Suprapubic skin (tissue), 4 donors: ENCODE measurements at places on chromosomes 13 and 19. TPM values are rescaled to one million over a fixed set of nuclear protein-coding genes. Genes with fewer than 3 reads are reported as not detected.

DNA sequence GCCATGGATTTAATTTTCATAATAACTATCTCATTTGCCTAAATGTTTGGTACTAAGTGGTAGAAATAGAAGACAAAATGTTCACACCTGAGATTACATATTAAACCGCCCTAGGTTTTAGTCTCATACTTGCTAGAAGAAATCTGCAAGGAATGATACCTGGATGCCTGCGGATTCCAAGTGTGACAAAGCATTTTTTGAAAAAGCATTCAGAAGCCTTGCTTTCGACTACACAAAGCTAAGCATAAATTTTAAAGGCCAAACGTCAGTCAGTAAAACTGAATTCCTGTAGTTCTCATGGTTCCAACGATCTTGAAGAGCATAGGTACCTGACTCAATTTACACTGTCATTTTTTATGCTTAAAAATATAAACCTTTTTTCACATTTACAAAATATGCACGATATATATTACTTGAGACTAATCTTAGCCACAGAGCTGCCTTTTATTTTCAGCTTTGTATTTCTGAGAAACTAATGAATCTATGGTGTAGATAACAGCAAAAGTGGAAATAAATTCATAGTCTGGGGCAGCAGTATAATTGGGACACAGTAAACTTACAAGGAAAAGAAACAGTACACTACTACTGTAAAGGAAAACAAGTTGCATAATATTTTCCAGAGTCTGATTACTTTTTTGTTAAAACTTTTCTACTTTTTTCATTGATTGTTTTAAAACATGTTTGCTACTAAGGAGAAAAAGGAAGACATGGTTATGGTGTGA is 1.2 kb upstream of the LRRC63 start:
- no peak for DNase-seq
- H3K27ac ChIP-seq: no peak overlapping the region
- H3K36me3 ChIP-seq: no peaks in the 10 kb centered on the region
- H3K4me3 ChIP-seq: peak overlapping the region; percentile 57

GRCh38 chr19:36972571-36972970 is 56.4 kb downstream of the ZNF568 start:
- no peaks in the 10 kb centered on the region for H3K27me3 ChIP-seq
- H3K4me3 ChIP-seq: peak overlapping the region; percentile 68
- DNase-seq: no peak

DNA sequence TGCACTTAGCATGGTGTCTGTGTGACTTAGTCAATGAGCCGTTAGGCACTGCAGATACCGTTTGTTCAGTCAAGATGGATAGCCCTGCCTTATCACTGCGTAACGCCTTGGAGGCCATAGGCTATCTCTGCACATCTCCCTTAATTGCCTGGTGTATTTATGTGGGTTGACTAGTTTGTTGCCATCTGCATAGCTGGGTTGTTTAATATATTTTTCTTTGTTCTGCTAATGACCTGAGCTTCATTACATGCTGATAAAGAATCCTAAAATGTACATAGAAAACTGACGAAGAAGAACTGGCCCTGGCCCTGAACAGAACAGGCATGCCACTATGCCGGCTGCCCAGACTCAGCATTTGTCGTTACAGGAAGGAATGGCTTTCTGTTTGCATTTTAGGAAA is 297.8 kb downstream of the SHISA2 start:
- no peak for DNase-seq
- H3K4me1 ChIP-seq: peaks cover 10% of the 10 kb centered on the region
- H3K27ac ChIP-seq: no peak overlapping the region
- H3K27me3 ChIP-seq: no peaks in the 10 kb centered on the region
- H3K4me3 ChIP-seq: no peak overlapping the region

DNA sequence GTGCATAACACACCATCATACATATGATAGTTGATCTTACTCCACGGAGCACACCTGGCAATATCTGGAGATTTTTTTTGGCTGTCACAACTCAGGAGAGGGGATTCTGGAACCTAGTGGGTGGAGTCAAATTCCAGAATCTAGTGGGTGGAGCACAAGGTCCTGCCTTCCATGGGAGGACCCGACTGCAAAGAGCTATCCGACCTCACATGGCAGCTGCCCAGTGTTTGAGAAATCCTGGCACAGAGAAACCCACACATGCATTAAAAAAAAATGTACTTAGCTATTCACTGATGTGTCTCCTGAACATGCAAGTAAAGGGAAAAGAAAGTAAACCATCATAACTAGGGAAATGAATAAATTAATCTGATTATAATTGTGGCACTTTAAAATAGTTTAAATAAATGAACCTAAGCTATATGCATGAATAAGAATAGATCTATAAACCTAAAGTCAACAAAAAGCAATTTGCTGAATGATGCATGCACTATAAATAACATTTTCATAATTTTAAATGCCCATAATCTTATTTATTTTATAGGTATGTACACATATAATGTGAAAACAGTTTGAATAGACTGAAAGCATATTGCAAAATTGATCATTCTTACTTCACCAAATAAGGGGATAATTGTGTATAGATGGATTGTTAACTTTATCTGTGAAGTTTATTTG is 300.3 kb downstream of the MYO16 start:
- no peak overlapping the region for H3K27ac ChIP-seq
- H3K27me3 ChIP-seq: no peaks in the 10 kb centered on the region
- no peak overlapping the region for H3K4me3 ChIP-seq
- H3K36me3 ChIP-seq: no peaks in the 10 kb centered on the region
- no peak for DNase-seq

DNA sequence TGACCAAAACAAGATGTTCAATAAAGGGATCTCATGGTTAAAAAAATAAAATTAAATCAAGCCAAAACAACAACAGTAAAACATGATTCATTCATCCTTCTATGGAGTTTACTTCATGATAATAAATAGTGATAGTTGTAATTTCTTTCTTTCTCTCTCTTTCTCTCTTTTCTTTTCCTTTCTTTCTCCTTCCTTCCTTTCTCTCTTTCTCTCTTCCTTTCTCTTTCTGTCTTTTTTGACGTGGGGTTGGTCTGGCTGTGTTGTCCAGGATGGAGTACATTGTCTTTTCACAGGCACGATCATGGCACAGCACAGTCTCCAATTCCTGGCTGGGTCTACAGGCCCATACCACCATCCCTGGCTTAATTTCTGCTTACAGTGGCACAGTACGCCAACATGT is 29.1 kb upstream of the PCCA start:
- H3K4me1 ChIP-seq: no peaks in the 10 kb centered on the region
- DNase-seq: no peak
- no peak overlapping the region for H3K4me3 ChIP-seq

- no peaks in the 10 kb centered on the region for H3K36me3 ChIP-seq
- H3K4me1 ChIP-seq: no peaks in the 10 kb centered on the region
- H3K4me3 ChIP-seq: no peak overlapping the region
- H3K27ac ChIP-seq: no peak overlapping the region
- no peak for DNase-seq
Measured at GRCh38 chr19:366205-366783, 21.7 kb upstream of the MIER2 start.

DNA sequence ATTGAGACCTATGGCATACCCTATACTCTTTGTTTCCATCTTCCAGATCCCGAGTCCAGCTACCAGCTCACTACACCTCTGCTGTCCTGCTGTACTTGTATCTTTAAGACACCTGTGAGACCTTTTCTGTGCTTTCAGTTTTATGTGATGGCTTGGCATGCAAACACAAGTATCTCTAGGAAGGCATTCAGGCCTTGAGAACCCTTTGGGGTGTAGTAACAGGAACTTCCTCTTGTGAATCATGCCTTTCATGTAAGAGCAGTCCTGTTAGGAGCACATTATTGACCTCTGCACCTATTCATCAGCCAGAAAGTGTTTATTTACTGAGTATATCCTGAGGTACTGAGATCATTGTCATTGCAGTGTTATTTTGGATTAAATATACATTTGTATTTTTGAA is 87.0 kb upstream of the HTR2A start:
- H3K27ac ChIP-seq: no peak overlapping the region
- H3K27me3 ChIP-seq: no peaks in the 10 kb centered on the region
- no peaks in the 10 kb centered on the region for H3K36me3 ChIP-seq
- no peaks in the 10 kb centered on the region for H3K4me1 ChIP-seq
- H3K4me3 ChIP-seq: no peak overlapping the region
- no peak for DNase-seq

DNA sequence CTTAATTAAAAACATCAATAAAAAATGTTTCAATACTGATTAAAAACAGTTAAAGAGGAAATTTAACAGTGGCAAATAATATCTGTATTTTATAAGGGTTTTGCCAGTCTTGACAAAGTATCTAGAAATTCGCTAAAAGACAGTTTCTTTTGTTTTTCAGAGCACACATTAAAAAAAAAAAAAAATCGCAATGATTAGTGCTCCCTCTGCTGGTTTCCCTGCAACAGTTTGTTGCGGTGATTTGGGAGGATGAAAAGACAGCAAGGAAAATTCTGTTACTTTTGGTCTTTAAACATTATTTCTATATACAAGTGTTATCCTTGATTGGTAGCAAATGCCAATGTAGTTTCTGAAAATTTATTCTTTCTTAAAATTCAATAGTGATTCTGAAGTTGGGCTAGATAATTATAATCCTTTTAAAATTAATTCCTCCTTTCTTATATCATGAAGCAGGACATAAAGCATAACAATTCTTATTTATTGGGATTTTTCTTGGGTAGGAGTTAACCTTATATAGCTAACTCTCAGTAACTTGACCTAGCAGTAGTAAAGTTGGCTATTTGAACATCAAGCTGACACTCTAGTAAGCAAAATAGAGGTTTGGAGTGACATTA is 23.1 kb upstream of the SPRY2 start:
- no peaks in the 10 kb centered on the region for H3K4me1 ChIP-seq
- no peak overlapping the region for H3K27ac ChIP-seq
- no peak overlapping the region for H3K4me3 ChIP-seq
- no peak for DNase-seq

- peaks cover 7% of the 10 kb centered on the region for H3K36me3 ChIP-seq
- H3K4me3 ChIP-seq: peak overlapping the region; percentile 84
- DNase-seq: no peak
- no peaks in the 10 kb centered on the region for H3K27me3 ChIP-seq
- peaks cover 34% of the 10 kb centered on the region for H3K4me1 ChIP-seq
Measured at GRCh38 chr19:18118420-18119012, 20.9 kb downstream of the MAST3 start.

GRCh38 chr19:7456964-7457541 is 31.8 kb downstream of the PEX11G start:
- no peaks in the 10 kb centered on the region for H3K27me3 ChIP-seq
- peaks cover 77% of the 10 kb centered on the region for H3K36me3 ChIP-seq
- no peak overlapping the region for H3K27ac ChIP-seq
- DNase-seq: no peak
- H3K4me1 ChIP-seq: no peaks in the 10 kb centered on the region

- H3K27ac ChIP-seq: no peak overlapping the region
- H3K27me3 ChIP-seq: no peaks in the 10 kb centered on the region
- no peak for DNase-seq
- peaks cover 70% of the 10 kb centered on the region for H3K36me3 ChIP-seq
- peaks cover 27% of the 10 kb centered on the region for H3K4me1 ChIP-seq
Measured at GRCh38 chr19:3443840-3444694, 36.3 kb downstream of the SMIM24 start.

DNA sequence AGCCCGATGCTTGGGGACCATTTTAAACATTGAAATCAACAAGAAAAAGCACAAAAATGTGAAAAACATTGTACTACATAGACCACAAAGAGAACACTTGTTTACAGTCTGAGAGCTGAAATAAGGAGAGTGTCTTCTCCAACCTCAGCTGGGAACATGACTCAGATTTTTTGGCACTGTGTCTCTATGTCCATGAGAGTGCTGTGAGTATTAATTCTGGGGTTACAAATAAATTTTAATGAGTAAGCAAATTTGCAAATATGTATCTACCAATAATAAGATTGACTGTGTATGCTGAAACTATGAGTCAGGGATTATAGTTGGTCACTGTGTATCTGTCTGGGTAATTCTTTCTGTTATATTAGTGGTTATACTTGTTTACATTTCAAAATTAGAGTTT is 174.0 kb downstream of the DCT start:
- no peaks in the 10 kb centered on the region for H3K36me3 ChIP-seq
- no peak for DNase-seq
- H3K4me1 ChIP-seq: peaks cover 12% of the 10 kb centered on the region
- no peaks in the 10 kb centered on the region for H3K27me3 ChIP-seq
- no peak overlapping the region for H3K27ac ChIP-seq

DNA sequence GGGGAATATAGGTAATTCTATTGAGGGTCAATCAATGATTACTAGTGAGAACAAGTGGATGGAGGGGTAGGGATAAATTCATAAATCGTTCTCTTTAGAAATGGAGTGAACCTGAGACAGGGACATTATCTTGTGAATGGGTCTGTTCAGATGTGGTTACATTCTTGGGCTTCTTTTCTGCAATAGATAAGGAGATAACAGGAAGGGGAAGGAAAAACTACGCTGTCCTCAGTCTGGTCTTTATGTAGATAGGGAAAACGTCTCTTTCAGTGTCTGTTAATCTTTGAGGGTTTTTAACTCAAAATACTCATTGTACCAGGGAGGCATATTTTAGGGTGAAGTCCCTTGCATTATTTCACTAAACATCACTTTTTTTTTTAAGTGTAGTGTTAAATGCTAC is 266.7 kb upstream of the MAB21L1 start:
- no peak overlapping the region for H3K4me3 ChIP-seq
- H3K27me3 ChIP-seq: no peaks in the 10 kb centered on the region
- DNase-seq: no peak
- no peak overlapping the region for H3K27ac ChIP-seq

DNA sequence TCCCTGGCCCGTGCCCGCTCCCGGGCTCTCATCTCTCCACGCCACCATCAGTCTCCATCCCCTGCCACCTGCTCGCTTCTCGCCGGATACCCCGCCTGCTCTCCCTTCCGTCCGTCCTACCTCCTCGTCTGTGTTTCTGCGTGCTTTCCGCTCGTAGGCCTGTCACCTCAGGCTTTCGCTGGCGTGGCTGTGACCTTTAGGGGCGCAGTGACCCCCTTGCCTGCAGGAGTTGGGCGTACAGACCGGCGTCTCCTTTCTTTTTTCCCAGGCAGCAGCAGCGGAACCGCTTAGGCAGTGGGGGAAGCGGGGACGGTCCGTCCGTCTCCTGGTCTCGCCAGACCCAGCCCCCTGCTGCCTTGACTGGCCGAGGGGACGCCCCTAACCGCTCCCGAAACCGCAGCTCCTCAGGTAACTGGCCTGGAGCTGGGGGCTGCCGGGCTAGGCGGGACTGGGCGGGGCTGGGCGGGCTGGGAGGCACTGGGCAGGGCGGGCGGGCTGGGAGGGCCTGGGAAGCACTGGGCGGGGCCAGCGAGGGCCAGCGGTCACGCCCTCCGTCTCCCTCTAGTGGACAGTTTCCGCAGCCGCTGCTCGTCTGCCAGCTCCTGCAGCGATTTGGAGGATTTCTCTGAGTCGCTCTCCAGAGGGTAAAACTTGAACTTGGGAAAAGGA is 6.3 kb downstream of the PGLYRP1 start:
- DNase-seq: no peak
- H3K4me1 ChIP-seq: peaks cover 46% of the 10 kb centered on the region
- H3K27ac ChIP-seq: peak overlapping the region; percentile 7
- peaks cover 28% of the 10 kb centered on the region for H3K27me3 ChIP-seq
- peak overlapping the region; percentile 58 for H3K4me3 ChIP-seq
- H3K36me3 ChIP-seq: peaks cover 3% of the 10 kb centered on the region

Gene FPR3
- total RNA-seq: 2.9 TPM

Gene PTGER1
- not detected for total RNA-seq
